Spleen (tissue), 13 donors: ENCODE measurements at places on chromosomes 2 and 18. TPM values are rescaled to one million over a fixed set of nuclear protein-coding genes. Genes with fewer than 3 reads are reported as not detected.
A peak's percentile ranks its signal among the peaks of the same experiment; 100 is the strongest.

IFT172 gene
- 30.7 TPM for total RNA-seq

DYNAP gene
- total RNA-seq: 2.6 TPM

DNA sequence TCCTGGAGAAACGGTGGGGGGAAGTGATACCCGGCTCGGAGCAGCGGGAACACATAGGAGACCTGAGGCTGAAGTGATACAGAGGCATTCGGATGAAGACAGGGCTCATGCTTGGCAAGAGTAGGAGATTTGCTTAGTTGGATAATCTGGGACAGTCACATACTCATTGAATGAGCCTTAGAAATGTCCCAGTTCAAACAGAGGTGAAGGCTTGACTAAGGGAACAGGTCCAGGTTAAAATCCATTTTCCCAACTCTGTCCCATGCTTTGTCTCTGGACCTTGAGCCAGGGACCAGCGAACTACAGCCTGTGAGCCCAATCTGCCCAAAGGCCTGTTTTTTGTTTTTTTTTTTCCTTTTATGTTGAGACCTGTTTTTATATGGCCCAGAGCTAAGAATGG, 1.3 kb downstream of the UGT1A6 start:
- H3K36me3 ChIP-seq: no peaks in the 10 kb centered on the region
- no peaks in the 10 kb centered on the region for H3K4me1 ChIP-seq
- no peak overlapping the region for H3K4me3 ChIP-seq
- H3K27ac ChIP-seq: no peak overlapping the region

GRCh38 chr2:127003070-127003800, 103.7 kb downstream of the BIN1 start:
- DNase-seq: no peak
- no peak overlapping the region for H3K4me3 ChIP-seq
- no peak overlapping the region for H3K27ac ChIP-seq
- no peaks in the 10 kb centered on the region for H3K4me1 ChIP-seq

GRCh38 chr18:5455674-5456073, 88.1 kb downstream of the EPB41L3 start:
- H3K4me3 ChIP-seq: no peak overlapping the region
- H3K4me1 ChIP-seq: peaks cover 10% of the 10 kb centered on the region
- no peaks in the 10 kb centered on the region for H3K36me3 ChIP-seq
- H3K27me3 ChIP-seq: no peaks in the 10 kb centered on the region
- peak overlapping the region; percentile 62 for H3K27ac ChIP-seq
- no peak for DNase-seq

- H3K27ac ChIP-seq: no peak overlapping the region
- peaks cover 6% of the 10 kb centered on the region for H3K4me1 ChIP-seq
- H3K36me3 ChIP-seq: peaks cover 99% of the 10 kb centered on the region
- no peaks in the 10 kb centered on the region for H3K27me3 ChIP-seq
Observed at GRCh38 chr2:216160786-216161185, 51.6 kb downstream of the XRCC5 start.

- no peak for DNase-seq
- H3K36me3 ChIP-seq: no peaks in the 10 kb centered on the region
- H3K4me3 ChIP-seq: no peak overlapping the region
- no peaks in the 10 kb centered on the region for H3K27me3 ChIP-seq
Observed at GRCh38 chr2:25490217-25490616, 148.5 kb upstream of the DNMT3A start.

- no peak overlapping the region for H3K27ac ChIP-seq
- H3K4me1 ChIP-seq: no peaks in the 10 kb centered on the region
- DNase-seq: no peak
- H3K36me3 ChIP-seq: no peaks in the 10 kb centered on the region
- H3K27me3 ChIP-seq: no peaks in the 10 kb centered on the region
- no peak overlapping the region for H3K4me3 ChIP-seq
Observed at GRCh38 chr2:41904459-41904858, 143.4 kb upstream of the PKDCC start.

DNA sequence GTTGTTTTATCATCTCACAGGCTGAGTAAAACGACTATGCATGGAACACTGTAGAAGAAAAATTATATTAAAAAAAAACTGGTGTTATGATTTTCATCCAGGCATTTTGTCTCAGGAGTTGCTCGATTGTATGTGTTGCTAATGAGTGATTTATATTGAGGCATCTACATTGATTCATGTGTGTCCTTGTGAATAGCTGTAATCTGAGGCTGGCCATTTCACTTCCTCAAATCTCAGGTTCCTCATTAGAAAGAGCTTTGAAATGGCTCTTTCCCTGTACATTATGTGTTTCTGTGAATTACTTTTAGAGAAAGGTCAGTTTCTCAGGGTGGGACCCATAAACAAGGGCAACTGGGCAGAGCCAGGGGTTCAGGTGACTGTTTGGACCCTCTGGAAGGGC, 2.3 kb downstream of the IL18R1 start:
- peaks cover 3% of the 10 kb centered on the region for H3K4me1 ChIP-seq
- DNase-seq: no peak
- H3K27me3 ChIP-seq: no peaks in the 10 kb centered on the region
- H3K4me3 ChIP-seq: no peak overlapping the region
- H3K27ac ChIP-seq: peak overlapping the region; percentile 95
- H3K36me3 ChIP-seq: no peaks in the 10 kb centered on the region

GRCh38 chr2:174613531-174613930, 15.9 kb upstream of the WIPF1 start:
- no peak overlapping the region for H3K4me3 ChIP-seq
- peaks cover 99% of the 10 kb centered on the region for H3K4me1 ChIP-seq
- peaks cover 65% of the 10 kb centered on the region for H3K36me3 ChIP-seq
- no peaks in the 10 kb centered on the region for H3K27me3 ChIP-seq
- no peak for DNase-seq
- H3K27ac ChIP-seq: peak overlapping the region; percentile 41

- peaks cover 61% of the 10 kb centered on the region for H3K4me1 ChIP-seq
- H3K27ac ChIP-seq: peak overlapping the region; percentile 59
- no peak overlapping the region for H3K4me3 ChIP-seq
- H3K36me3 ChIP-seq: no peaks in the 10 kb centered on the region
Observed at GRCh38 chr2:31219131-31219969, 2.0 kb upstream of the CAPN14 start.

- H3K27me3 ChIP-seq: no peaks in the 10 kb centered on the region
- H3K4me3 ChIP-seq: no peak overlapping the region
- H3K4me1 ChIP-seq: no peaks in the 10 kb centered on the region
- no peak overlapping the region for H3K27ac ChIP-seq
- no peaks in the 10 kb centered on the region for H3K36me3 ChIP-seq
Observed at GRCh38 chr2:72106978-72107377, 40.7 kb downstream of the CYP26B1 start.

DNA sequence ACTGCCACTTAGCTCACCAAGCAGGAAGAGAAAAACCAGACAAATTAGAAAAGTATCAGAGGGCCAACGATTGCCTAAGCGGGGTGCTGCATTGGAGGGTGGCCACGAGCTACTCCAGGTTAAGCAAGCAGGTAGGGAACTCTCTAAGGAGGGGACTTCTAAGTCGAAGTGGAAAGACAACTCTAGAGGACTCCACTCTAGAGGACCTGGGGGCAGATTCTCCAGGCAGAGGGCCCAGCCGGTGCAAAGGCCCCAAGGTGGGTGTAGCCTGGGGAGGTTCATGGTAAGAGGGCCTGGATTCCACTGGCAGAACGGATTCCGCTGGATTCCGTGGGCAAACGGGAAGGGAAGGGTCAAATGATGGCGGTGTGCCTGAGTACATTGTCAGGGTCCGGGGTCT, 12.7 kb downstream of the FBLN7 start:
- no peaks in the 10 kb centered on the region for H3K27me3 ChIP-seq

DNA sequence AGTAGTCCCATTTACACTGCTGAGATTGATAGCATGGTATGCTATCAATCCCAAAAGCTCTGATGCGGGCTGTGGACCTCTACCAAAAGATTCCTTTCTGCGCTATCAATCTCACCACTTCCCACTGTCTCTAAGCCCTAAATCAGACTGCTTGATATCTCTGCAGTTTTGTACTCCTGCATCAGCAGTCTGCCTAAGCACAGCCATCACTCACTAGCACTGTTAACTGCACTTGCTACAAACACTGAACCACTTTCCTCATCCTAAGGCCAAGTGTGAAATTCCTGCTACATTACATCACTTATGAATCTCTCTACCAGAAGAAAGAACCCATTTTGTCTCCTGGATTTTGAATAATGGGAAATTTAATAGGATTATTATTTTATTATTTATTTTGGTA, 237.0 kb downstream of the HNMT start:
- H3K27me3 ChIP-seq: no peaks in the 10 kb centered on the region
- no peaks in the 10 kb centered on the region for H3K4me1 ChIP-seq
- H3K4me3 ChIP-seq: no peak overlapping the region
